ENCODE measurements at places on chromosomes 6 and 20.

DNA sequence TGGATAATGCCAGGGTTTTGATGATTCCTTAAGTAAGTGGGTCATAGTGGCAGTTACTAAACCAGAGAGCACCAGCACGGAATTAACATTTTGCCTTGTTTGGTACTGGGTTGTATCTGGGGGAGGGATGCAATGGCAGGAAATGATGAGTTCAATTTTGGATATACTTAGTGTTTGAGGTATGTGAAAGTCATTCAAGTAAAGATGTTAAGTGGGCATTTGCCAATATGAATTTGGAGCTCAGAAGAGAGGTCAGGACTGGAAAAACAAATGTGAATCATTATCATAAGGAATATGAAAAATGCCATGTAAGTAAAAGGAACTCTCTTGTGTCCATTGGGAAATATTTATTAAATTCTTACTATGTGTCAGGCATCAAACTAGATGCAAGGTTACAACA lies 6.2 kb downstream of the PXT1 start:
- no peak for DNase-seq
- H3K4me1 ChIP-seq = peaks cover 7% of the 10 kb centered on the region
- H3K36me3 ChIP-seq = no peaks in the 10 kb centered on the region
- no peaks in the 10 kb centered on the region for H3K27me3 ChIP-seq

GRCh38 chr6:22019857-22020256 lies 277.0 kb downstream of the PRL start:
- H3K36me3 ChIP-seq = no peaks in the 10 kb centered on the region
- H3K27me3 ChIP-seq = no peaks in the 10 kb centered on the region
- DNase-seq = no peak
- H3K4me3 ChIP-seq = no peak overlapping the region
- no peak overlapping the region for H3K27ac ChIP-seq

DNA sequence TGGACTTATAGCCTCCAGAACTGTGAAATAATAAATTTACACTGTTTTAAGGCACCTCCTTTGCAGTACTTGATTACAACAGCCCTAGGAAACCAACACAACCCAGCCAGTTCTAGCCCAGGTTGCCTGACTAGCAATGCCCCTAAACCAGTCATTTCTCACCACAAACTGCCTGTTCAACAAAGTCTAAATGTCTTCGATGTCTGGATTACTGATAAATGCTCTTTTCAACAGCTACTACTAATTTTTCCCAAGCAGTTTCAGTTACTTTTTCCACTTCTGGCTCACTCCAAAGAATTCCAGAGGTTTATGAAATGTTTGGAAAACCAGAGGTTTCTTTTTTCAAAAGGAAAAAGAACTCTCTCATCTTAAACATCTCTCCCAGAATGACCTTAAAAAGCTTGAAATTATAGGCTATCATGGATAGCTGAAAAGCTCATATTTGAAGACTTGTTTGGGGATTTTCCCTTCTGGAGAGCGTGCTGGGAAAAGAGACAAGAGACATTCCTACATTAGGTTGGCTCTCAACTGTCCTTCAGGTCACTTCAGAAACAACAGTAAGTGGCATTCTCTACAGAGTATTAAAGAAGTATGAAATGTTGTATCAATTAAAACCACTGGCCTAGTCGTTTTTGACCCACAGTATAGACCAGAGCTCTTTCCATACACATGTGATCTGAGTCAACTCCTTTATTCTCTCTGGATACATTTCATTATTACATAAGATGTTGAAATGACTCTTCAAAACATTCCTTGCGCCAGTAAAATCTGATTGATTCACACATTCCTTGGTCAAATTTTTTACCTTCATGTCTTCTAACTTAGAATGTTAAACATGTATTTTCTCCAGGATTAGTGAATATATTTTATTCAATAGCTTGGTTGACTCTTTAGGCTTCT lies 265.9 kb downstream of the COL12A1 start:
- H3K27ac ChIP-seq = no peak overlapping the region
- no peaks in the 10 kb centered on the region for H3K36me3 ChIP-seq
- H3K4me3 ChIP-seq = no peak overlapping the region
- H3K4me1 ChIP-seq = no peaks in the 10 kb centered on the region

GRCh38 chr6:107460083-107460631 lies 793 bp upstream of the PDSS2 start:
- H3K27ac ChIP-seq = peak overlapping the region; percentile 89
- no peaks in the 10 kb centered on the region for H3K36me3 ChIP-seq
- H3K27me3 ChIP-seq = no peaks in the 10 kb centered on the region
- peak overlapping the region; percentile 84 for H3K4me3 ChIP-seq
- DNase-seq = no peak
- H3K4me1 ChIP-seq = peaks cover 5% of the 10 kb centered on the region

GRCh38 chr20:45117581-45117980 lies 2.6 kb upstream of the WFDC5 start:
- H3K4me1 ChIP-seq = no peaks in the 10 kb centered on the region
- H3K36me3 ChIP-seq = no peaks in the 10 kb centered on the region
- H3K27ac ChIP-seq = no peak overlapping the region
- no peak for DNase-seq
- H3K27me3 ChIP-seq = no peaks in the 10 kb centered on the region
- no peak overlapping the region for H3K4me3 ChIP-seq

DNA sequence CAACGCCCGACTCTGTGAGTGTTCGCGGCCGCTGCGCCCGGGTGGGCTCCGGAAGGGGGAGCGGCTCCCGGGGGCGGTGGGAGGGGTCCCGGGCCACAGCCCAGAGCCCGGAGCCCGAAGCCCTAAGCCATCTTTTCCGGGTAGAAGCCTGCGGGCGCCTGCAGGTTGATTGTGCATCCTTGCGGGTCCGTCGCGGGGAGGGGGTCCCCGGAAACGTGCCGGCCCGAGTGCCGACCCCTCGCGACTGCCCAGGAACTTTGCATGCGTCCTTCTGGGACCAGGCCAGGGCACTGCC lies 413 bp downstream of the PTPRA start:
- peak overlapping the region; percentile 50 for H3K27ac ChIP-seq
- H3K27me3 ChIP-seq = no peaks in the 10 kb centered on the region
- H3K36me3 ChIP-seq = no peaks in the 10 kb centered on the region
- no peaks in the 10 kb centered on the region for H3K4me1 ChIP-seq
- DNase-seq = peak; percentile 17
- H3K4me3 ChIP-seq = peak overlapping the region; percentile 94

- H3K27me3 ChIP-seq = no peaks in the 10 kb centered on the region
- H3K27ac ChIP-seq = no peak overlapping the region
- DNase-seq = no peak
- no peak overlapping the region for H3K4me3 ChIP-seq
Measured at GRCh38 chr6:39905640-39905975, 28.7 kb downstream of the MOCS1 start.

DNA sequence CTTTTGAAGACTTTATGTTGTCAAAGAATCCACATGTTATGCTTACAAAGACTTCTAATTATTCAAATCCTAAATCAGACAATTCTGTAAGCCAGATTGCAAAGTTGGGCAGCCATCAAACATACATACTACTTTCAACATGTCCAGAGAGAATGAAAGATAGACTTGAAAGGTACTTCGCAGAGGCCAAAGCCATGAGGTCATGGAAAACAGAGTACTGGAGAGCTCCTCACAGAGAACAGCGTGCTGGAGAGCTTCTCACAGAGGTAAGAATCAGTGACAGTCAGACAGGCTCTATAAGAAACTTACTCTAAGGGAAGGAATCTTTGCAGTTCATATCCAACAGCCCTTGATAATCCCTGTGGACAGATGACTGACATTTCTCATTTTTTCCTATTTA lies 400.2 kb downstream of the GJA1 start:
- no peaks in the 10 kb centered on the region for H3K4me1 ChIP-seq
- H3K27me3 ChIP-seq = no peaks in the 10 kb centered on the region
- H3K4me3 ChIP-seq = no peak overlapping the region
- no peak overlapping the region for H3K27ac ChIP-seq
- DNase-seq = no peak

DNA sequence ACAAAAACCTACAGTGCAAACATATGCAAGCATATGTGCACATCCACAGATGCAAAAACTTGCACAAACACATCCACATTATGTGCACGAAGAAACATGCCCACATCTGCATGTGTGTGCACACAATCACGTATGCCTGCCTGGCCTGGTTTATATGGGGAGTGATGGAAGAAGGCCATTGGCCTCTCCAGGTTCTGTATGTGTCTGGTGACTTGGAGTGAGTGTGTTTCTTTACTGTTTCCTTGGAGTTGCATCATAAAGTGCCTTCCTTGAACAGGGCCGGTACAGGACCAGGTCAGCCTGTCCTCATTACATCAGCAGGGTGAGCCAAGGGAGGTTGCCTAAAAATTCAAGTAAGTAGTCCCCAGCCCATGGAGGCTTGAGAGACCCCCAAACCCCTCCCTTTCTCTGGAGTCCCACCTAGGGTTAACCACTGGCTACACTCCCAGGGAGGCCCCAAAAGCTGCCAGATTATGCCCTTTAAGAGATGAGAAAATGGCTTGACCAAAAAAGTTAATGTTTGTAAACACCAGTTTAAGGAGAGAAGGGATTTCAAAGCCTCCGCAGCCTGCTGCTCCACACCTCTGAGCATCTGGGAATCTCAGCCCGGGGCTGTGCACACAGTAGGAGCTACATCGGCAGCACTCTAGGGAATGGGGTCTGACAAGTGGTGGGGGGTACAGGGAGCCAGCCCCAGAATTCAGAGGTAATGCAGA lies 140.8 kb downstream of the VEGFA start:
- H3K4me3 ChIP-seq = no peak overlapping the region
- H3K27ac ChIP-seq = no peak overlapping the region
- no peaks in the 10 kb centered on the region for H3K36me3 ChIP-seq
- peaks cover 34% of the 10 kb centered on the region for H3K4me1 ChIP-seq
- no peak for DNase-seq

GRCh38 chr6:51029561-51029960 lies 210.9 kb downstream of the TFAP2B start:
- no peak overlapping the region for H3K4me3 ChIP-seq
- no peaks in the 10 kb centered on the region for H3K36me3 ChIP-seq
- no peak overlapping the region for H3K27ac ChIP-seq
- no peaks in the 10 kb centered on the region for H3K4me1 ChIP-seq
- no peak for DNase-seq

GRCh38 chr6:53979468-53980067 lies 131.7 kb upstream of the MLIP start:
- no peaks in the 10 kb centered on the region for H3K27me3 ChIP-seq
- no peak overlapping the region for H3K4me3 ChIP-seq
- H3K27ac ChIP-seq = no peak overlapping the region
- DNase-seq = no peak
- H3K4me1 ChIP-seq = no peaks in the 10 kb centered on the region

DNA sequence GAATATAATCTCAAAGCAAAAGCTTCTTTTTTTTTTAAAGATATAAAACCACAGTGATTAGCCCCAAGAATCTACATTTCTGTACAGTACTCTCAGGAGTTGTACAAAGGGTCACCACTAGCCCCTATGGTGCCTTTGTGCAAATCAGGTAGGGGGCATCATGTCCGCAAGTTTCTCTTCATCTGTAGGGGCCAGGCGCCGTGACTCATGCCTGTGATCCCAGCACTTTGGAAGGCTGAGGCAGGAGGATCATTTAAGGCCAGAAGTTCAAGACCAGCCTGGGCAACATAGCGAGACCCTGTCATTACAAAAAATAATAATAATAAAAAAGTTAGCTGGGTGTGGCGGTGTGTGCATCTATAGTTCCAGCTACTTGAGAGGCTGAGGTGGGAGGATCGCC lies 63.9 kb downstream of the ZMYND8 start:
- H3K4me3 ChIP-seq = no peak overlapping the region
- no peak overlapping the region for H3K27ac ChIP-seq
- H3K4me1 ChIP-seq = no peaks in the 10 kb centered on the region
- DNase-seq = no peak
- H3K27me3 ChIP-seq = no peaks in the 10 kb centered on the region

- H3K4me1 ChIP-seq = no peaks in the 10 kb centered on the region
- no peaks in the 10 kb centered on the region for H3K27me3 ChIP-seq
- no peak overlapping the region for H3K27ac ChIP-seq
- H3K4me3 ChIP-seq = no peak overlapping the region
- H3K36me3 ChIP-seq = peaks cover 3% of the 10 kb centered on the region
Measured at GRCh38 chr20:1357921-1358671, 29.2 kb upstream of the SDCBP2 start.

DNA sequence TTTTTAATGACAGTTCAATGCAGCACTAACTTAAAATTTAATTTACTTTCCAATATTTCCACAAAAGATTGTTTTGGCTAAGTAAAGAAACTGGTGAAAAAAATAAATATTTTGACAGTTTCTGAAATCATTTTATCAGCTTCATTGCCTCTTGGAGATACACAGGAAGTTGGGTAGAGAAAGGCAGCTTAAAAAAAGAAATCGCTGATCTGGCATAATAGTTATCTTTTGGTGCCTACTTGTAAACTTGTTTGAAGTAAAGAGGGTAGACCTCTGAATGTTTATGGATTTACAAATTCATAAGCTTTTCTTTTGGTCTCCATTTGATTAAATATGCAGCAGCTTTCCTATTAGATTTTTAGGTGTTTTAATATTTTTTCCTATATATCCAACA lies 103.4 kb downstream of the RTN4IP1 start:
- H3K27ac ChIP-seq = no peak overlapping the region
- H3K27me3 ChIP-seq = no peaks in the 10 kb centered on the region
- peaks cover 2% of the 10 kb centered on the region for H3K36me3 ChIP-seq
- H3K4me3 ChIP-seq = no peak overlapping the region
- peaks cover 3% of the 10 kb centered on the region for H3K4me1 ChIP-seq

DNA sequence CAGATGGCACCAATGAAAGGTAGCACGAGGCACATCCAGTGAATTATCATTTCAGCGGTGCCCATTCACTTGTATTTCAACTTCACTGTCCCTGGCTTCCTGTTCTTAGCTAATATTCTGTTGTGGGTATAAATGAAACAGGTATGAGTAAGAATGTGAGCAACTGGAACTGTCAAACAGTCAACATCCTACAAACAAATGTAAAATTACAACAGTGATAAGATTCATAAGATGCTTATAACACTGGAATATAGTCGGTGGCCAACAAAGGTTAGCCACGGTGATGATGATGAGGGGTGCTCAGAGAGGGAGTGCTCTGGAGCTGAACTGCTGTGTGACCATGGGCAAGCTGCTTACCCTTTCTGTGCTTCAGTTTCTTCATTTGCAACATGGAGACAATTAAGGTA lies 74.9 kb upstream of the TOX2 start:
- no peak for DNase-seq
- no peaks in the 10 kb centered on the region for H3K4me1 ChIP-seq
- no peaks in the 10 kb centered on the region for H3K27me3 ChIP-seq
- H3K27ac ChIP-seq = no peak overlapping the region
- no peaks in the 10 kb centered on the region for H3K36me3 ChIP-seq
- H3K4me3 ChIP-seq = no peak overlapping the region

- no peaks in the 10 kb centered on the region for H3K36me3 ChIP-seq
- peak; percentile 89 for DNase-seq
- peak overlapping the region; percentile 23 for H3K27ac ChIP-seq
- no peaks in the 10 kb centered on the region for H3K27me3 ChIP-seq
- H3K4me1 ChIP-seq = peaks cover 7% of the 10 kb centered on the region
Measured at GRCh38 chr6:42306439-42307140, 88.9 kb upstream of the MRPS10 start.

GRCh38 chr6:106094261-106094963 lies 8.3 kb downstream of the PRDM1 start:
- DNase-seq = no peak
- no peaks in the 10 kb centered on the region for H3K4me1 ChIP-seq
- H3K27ac ChIP-seq = no peak overlapping the region
- H3K27me3 ChIP-seq = no peaks in the 10 kb centered on the region
- no peaks in the 10 kb centered on the region for H3K36me3 ChIP-seq

- H3K4me3 ChIP-seq = no peak overlapping the region
- H3K27ac ChIP-seq = no peak overlapping the region
- DNase-seq = no peak
- no peaks in the 10 kb centered on the region for H3K27me3 ChIP-seq
Measured at GRCh38 chr6:89027756-89028155, 52.8 kb upstream of the PNRC1 start.

- no peak overlapping the region for H3K4me3 ChIP-seq
- no peak for DNase-seq
- H3K36me3 ChIP-seq = no peaks in the 10 kb centered on the region
- H3K27ac ChIP-seq = no peak overlapping the region
Measured at GRCh38 chr6:10587656-10588406, 66.7 kb downstream of the GCNT2 start.

Data from pancreas (tissue), 10 donors.